Activated T-cell treated with anti-CD3 and anti-CD28 coated beads for 4 hours (primary cell): ENCODE measurements at places on chromosomes 6 and 20.
A peak's percentile ranks its signal among the peaks of the same experiment; 100 is the strongest.

DNA sequence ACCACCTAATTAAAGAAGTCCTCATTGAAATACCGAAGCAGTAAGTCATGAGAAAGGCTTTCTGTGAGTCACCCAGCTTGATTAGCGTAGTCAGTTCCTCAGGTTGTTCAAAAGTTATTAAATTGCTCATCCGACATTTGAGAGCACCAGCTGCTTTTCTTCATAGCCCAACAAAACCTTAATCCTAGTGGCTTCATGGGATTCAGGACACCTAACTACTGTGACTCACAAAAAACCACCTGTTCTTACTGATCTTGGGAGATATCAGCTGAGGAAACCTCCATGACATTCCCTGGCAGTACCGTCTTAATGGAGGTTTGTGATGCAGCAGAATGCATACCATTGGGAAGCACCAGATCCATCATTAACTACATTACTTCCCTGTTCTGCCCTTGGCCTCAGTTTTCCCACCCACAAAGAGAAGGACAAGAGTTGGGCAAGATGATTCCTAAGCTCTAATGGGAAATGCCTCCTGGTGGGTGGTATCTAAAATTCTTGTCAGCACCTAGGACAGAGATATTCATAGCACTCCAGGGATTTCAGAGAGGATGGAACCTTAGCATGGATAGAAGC lies 103.8 kb downstream of the KHDC1L start:
- no peak for DNase-seq

- DNase-seq = no peak
Measured at GRCh38 chr20:889932-890463, 26.1 kb downstream of the ANGPT4 start.

GRCh38 chr6:95723638-95724037 lies 146.3 kb downstream of the MANEA start:
- no peak for DNase-seq

DNA sequence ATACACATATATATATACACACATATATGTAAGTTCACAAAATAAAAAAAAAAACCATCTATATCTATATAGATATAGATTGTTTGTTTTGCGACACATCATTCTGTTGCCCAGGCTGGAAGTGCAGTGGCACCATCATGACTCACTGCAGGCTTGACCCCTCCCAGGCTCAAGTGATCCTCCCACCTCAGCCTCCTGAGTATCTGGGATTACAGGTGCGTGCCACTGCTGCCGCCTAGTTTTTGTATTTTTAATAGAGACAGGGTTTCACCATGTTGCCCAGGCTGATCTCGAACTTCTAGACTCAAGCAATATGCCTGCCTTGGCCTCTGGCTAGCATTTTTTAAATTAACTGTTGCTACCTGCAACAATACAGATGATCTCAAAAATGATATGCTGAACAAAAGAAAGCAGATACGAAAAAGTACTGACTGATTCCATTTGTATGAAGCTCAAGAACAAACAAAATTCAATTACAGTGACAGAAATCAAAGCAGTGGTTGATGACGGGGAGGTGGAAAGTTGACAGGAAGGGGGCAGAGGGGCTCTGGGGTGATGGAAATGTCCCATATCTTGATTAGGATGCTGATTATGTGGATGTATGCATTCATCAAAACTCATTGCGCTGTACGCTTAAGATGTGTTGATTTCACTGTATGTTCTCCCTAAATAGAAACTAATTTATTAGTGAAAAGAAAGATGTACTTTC lies 49.6 kb downstream of the ATXN1 start:
- DNase-seq = peak; percentile 17

- DNase-seq = no peak
Measured at GRCh38 chr20:16405254-16405653, 168.0 kb downstream of the KIF16B start.
